ENCODE measurements at places on chromosomes 1 and 21.

DNA sequence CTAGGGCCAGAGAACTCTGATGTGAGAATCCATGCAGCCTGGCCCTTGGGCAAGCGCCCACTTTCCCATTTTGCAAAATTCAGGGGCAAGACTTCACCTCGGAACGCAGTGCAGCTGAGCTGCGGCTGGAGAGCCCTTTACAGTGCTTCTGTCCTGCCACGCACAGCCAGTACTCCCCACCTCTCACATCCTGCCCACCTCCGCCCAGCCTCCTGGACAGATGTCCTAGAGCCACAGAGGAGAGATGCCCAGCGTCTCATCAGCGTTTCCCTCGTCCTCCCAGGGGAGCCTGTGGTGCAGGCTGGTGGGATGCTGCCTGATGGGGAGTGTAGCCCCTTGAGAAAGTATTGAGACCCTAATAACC, 29.6 kb downstream of the RUNX3 start:
- DNase-seq: no peak

DNA sequence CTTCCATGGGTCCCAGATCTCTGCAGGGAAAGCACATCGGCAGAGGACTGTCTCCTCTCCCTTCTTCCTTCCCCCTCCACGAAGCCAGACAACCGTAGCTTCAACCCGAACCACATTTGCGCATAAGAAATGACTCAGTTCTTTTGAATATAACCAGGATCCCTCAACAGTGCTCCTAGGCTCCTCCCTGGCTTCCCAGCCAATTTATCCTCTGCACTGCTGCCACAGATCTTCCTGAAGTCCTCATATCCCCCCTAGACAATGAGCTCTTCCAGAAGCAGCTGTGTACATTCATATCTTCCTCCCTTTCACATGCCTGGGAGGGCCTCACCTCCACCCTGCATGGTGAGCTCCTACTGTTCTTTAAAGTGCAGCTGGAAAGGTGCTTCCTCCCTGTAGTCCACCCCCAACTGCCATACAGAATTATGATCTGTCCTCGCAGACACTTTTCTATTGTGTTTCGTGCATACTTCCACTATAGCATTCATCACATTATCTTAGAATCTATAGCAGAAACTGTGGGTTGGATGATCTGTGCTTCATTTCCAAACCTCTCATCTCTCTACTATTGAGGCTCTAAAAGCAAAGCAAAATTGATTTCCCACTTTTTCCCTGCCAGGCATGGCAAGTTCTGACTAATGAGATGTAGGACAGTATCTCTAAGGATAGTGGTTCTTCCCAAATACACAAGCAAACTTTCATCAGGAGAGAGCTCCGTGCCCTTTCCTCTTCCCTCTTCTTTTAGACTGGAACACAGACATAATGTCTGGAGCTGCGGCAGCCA, 179.3 kb upstream of the HMGB4 start:
- no peak for DNase-seq

DNA sequence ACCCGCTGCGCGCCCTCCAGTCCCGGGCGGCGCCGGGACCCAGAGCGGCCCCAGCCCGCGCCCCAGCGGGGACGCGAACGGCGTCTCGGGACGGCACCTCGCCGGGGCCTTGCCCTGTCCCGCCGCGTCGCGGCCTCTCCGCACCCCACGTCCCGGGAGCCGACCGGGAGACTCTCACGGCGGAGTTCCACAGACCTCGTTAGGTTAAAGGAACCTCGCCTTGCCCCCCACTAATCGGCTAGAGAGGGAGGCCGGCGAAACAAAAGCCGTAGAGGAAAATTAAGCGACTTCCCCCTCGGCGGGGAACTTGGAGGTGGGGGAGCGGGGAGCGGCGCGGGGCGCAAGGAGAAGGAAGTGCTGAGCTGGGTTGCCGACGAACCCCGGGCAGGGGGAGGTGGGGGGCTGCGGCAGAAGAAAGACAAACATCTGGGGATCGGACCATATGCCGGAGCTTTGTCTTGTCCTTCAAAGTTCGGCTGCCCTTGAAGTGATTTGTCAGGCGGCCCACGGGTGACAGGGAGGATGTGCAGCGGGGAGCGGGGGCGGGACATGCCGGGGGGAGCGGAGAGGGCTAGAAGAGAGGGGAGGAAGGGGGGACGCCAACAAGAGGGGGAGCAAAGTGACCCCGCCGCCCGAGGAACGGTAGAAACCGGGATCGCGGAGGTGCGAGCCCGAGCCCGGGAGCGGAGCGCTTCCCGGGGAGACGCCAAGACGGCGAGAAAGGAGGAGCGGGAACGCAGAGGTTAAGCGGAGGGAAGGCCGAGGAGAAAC, 120.0 kb upstream of the RRP15 start:
- peak; percentile 23 for DNase-seq

- DNase-seq: no peak
These were observed 2.0 kb downstream of the ALDH4A1 start for GRCh38 chr1:18900303-18900841.

- peak; percentile 43 for DNase-seq
These were observed at the start of gene MOB3C for GRCh38 chr1:46616277-46617107. Gene MOB3C, minus strand, starts transcription at chr1:46616811. Its CDS starts 3,490 bp downstream, at chr1:46613321.

- no peak for DNase-seq
These were observed 104.6 kb downstream of the TLR5 start for GRCh38 chr1:223038288-223039006.

- no peak for DNase-seq
These were observed 139.9 kb downstream of the SETD4 start for GRCh38 chr21:35920436-35920835.

GRCh38 chr1:73034271-73034670, 751.9 kb upstream of the NEGR1 start:
- no peak for DNase-seq

DNA sequence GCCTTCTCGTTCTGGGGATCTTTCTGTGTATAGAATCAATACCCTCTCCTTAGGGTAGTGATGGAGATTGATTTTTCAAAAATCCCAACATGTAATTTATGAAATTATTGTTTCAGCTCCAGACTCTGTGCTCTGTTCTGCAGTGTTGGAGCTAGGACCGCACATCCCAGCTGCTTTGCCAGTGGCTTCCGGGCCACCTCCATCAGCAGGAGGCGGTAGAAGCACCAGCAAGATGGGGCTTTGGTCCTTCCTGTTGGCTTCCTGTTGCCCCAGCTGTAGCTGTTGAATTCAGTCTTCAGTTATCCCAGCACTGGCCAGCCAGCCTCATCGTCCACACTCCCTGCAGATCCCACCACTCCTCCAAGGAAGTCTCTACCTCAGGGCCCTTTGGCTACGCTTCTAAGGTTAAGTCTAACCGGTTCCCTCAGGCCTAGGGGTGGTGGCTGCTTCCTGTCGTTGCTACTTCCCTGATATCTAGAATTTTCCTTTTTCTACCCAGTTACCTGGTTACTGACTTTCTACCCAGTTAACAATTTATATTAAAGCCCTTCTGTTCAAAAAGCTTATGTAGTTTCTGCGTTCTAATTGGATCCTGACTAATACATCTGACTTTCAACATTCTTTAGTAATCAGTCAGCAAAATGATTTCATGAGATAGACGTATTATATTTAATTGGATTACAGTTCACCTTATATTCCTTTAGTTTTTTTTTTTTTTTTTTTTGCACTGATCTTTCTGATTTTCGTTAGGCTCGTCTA, 24.6 kb downstream of the GALNT2 start:
- no peak for DNase-seq

GRCh38 chr1:204126956-204127355, 24.9 kb downstream of the ETNK2 start:
- DNase-seq: no peak

DNA sequence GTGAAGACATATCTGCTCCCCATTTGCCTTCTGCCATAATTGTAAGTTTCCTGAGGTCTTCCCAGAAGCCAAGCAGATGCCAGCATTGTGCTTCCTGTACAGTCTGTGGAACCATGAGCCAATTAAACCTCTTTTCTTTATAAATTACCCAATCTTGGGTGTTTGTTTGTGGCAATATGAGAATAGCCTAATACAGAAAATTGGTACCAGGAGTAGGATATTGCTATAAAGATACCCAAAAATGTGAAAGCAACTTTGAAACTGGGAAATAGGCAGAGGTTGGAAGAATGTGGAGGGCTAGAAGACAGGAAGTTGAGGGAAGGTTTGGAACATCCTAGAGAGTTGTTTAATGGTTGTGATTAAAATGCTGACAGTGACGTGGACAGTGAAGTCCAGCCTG, 90.8 kb downstream of the HHIPL2 start:
- no peak for DNase-seq

- no peak for DNase-seq
These were observed 538.5 kb downstream of the KIF26B start for GRCh38 chr1:245693116-245693793.

DNA sequence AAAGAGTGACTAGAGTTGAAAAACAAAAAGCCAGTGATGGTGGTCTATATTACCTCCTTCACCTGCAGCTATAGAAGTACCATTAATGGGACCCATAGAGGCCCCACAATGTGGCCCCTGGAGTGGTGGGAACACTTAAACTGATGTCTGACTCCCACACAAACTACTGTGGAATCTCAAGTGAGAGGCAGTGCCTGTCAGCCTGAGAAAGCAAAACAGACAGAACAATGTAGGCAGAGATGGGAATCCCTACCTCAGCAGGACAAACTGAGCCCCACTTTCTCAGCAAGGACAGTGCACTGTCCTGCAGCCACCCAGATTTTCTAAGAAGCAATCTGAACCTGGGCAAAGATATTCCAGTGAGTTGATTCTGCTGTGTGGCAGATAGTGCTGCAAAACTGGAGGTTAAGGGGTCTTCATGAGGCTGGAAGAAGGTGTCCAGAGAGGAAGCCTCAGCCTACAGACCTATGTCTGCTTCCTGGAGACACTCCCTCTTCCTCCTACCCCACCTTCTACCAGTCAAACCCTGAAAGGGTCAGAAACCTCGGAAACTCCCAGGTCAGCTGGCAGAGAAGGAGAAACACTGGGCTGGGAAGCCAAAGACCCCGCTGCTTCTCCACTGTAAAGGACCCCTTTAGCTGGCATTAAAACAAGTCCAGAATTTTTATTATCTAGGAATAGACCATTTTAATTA, 228.7 kb downstream of the C1orf94 start:
- DNase-seq: no peak

DNA sequence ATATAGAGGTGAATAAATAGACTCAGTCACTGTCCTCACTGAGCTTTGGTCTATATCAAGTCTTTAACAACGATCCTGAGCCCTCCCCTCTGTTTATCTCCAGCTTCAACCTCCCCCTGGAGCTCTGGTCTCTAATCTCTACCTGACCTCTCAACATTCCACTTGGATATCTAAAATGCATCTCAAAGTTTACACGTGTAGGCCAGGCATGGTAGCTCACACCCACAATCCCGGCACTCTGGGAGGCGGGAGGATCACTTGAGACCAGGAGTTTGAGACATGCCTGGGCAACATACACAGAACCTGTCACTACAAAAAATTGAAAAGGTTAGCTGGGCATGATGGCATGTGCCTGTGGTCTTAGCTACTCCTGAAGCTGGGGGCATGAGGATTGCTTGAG, 53.4 kb downstream of the GADD45A start:
- DNase-seq: no peak

DNA sequence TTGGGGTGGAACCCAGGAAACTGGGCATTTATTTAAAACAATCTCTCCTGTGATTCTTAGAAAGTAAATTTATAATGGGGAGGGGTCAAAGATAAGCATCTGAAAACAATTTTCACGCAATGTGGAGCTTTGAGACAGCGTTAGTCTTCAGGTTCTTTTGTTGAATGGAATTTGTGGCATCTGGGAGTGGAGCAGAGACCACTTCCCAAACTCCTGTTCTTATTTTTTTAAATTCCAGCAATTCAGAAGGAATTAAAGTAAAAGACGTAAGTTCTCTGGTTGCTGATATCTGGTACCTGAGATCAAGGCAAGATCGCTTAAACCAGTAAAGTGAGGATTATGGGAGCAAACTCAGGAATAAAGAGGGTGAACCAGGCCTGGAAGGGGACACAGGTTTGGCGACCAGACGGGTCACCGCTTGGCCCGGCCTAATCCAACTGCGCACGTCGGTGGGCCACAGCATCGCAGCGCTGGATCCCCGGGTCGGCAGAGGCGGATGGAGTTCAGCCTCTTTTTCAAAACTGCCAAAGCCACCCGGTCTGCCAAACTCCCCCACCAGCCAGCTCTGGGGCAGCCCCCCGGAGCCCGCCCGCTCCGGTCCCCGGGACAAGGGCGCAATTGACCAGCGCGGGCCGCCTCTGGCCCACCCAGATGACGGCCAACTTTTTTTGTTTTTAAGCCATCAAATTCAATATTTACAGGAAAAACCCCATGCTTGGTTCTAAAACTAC, 754 bp upstream of the PDPN start:
- DNase-seq: no peak

DNA sequence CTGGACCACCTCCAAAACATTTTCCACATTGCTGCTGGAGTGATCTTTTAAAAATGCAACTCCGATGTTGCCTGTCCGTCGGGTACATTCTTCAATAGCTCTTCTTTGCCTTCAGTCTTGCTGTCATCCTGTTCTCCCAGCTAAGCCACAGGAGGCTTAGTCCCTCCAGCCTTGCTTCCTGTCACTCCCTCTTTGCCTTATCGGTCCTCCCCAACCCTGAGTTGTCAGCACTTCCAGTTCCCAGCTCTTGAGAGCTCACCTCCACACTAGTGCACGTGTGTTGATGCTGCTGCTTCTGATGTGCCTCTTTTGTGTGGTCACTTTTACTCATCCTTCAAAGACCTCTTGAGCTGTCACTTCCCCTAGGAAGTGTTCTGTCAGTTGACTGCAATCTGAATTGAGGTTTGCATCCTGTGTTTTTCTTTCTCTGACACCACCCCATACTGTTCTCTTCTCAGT, 15.3 kb downstream of the UCK2 start:
- no peak for DNase-seq

- DNase-seq: no peak
These were observed 46.0 kb downstream of the RUNX1 start for GRCh38 chr21:35002879-35003722.

DNA sequence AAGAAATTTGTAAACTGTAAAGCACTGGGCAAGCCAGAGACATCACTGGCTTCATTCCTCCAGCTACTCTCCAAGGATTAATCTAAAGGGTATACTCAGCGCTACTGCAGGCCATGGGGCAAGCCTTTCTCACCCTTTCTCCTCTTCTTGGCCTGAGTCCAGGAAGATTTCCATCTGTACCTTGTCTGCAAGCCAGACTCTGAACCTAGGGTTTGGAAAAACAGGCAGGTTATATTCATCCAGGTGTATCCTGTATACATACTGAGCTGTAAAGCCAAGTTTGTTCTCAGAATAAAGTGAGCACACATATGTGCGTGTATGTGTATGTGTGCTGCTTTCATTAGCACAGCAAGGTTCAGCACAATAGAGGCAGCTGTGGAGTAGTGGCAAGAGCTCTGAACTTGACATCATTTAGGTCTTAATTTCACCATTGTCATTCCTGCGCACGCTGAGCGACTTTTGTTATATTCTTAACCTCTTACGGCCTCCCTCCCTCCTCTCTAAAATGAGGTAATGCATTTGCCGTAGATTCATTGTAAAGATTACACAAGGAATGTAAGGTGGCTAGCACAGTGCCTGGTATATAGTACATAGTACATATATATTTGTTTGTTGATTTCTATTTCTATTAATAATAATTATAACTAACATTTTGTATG, 128.1 kb upstream of the JUN start:
- DNase-seq: no peak

GRCh38 chr1:171902527-171902926, 61.2 kb downstream of the DNM3 start:
- DNase-seq: no peak

- DNase-seq: no peak
These were observed 7.4 kb downstream of the ENTREP3 start for GRCh38 chr1:155247667-155248553.
